ENCODE measurements at places on chromosomes 2 and 18.

DNA sequence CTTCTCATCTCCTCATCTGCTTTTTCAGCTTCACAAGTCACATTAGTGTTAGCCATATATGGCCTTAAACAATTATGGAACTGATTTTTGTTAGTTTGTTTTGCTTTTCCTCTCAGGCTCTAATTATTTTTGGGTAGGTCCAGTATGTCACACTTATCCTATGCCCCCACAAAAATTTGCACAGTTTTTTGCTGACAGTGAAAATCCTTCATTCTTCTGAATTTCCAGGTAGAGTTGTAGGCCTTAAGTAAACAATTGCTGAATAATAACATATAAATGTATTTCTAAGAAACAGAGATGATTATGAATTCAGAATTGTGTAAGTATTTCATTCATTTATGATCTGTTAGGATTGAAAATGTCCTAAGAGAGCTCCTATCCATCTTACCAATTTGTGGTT, 8.6 kb upstream of the SERPINB10 start:
- peak; percentile 25 for DNase-seq

GRCh38 chr2:168603439-168603961, 147.4 kb downstream of the CERS6 start:
- DNase-seq: no peak

DNA sequence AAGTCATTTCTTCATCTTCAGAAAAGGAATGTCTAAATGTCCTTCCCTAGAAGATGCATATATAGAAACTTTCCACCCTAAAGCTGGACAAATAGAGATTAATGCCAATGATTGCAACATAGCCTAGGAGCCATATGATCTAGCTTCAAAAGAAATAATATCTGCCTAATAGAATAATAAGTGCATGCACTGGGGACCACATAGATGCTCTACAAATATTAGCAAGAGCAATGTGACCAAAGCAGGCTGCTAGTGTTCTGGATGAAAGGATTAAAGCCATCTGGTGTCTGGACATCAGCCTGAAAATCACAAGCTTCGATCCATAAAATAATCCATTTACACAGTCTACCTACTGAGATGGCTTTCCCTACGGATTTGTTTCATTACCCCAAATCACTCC, 280.1 kb upstream of the KLHL14 start:
- no peak for DNase-seq

GRCh38 chr18:35289293-35289692, 736 bp downstream of the ZSCAN30 start:
- DNase-seq: peak; percentile 19

DNA sequence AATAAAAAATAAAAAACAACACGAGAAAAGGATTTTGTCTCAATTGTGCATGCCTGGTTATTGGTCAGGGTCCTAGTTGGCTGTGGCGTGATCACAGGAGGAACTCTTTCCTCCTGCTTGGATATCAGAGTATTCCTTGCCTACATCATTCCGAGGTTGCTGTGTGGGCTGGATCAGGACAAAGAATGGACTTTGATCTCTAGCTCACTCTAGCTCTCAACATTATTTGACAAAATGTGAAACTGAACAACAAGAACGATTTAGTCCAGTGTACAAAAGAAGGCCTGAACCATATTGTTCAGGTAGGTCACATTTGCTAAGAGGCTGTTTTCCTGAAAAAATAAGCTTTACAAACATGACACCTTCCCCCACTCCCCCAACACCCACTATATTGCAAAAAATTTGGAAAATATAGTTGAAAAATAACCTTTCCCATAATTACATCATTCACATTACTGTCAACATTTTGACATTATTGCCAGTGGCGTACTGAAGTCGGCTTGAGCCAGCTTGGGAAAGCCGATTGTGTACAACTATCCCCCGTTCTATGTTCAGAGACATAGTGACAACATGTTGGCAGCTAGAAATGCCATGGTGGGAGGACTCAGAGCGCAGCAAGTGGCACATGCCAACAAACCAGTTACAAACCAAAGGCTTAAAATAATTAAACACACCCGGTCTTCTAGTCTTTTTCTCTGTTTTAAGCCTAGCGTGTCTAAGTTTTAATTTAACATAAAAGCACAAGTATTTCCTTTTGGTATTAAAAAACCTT, 179.0 kb downstream of the LPIN1 start:
- no peak for DNase-seq

DNA sequence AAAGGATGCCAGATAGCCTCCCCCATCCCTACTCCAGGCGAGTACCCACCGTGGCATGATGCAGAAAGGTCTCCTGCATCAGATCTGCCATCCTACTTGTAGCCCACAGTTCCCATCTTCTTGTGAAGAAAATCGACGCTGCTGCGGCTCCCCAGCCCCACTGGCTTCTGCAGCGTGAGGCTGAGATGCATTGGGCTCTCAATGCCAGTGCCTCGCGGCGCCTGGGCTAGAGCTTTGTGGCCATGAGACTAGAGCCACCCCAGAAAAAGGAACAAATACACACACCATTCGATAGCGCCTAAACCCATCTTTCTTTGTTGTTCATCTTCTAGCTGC, 2.8 kb downstream of the NOL4 start:
- DNase-seq: no peak

GRCh38 chr2:164920430-164920829, 34.9 kb downstream of the SLC38A11 start:
- DNase-seq: peak; percentile 93

DNA sequence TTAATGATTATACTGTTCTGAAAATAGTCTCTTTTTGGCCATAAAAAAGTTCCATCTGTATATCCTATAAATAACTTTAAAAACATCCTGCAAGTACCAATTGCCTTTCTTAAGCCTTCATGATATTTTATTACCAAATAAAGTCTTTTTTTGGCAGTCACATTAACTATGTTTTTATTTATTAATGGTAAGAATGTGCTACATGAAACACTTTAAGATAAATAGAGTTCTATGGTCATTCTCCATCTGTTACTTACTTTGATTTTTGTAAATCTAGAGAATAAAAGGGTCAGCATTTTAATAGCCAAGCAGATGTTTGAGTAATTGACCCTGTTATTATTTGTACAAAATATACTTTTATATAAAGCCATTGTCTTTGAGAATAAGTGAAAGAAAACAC, 52.6 kb downstream of the LCLAT1 start:
- no peak for DNase-seq

DNA sequence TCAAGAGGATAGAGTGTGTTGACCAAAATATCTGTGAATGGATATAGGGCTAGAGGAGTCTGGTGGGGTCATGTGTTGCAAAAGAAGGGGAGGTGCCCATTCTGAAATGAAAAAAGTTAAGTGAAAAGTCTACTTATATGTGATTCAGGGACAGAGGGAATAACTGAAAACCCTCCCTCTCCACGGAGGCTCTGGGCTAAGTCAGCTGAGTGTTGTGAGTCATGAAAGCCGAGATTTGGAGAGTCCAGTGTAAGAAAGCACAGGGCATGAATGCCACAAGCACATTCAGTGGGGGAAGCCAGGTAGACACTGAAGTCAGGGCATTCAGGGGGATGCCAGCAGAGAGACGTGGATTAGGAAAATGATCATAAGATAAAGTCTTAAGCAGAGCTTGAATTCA, 871.9 kb downstream of the TSN start:
- DNase-seq: no peak
